Occipital lobe (tissue), 3 donors: ENCODE measurements at places on chromosomes 3 and 15.

GRCh38 chr15:100118546-100118945, 223.2 kb downstream of the ADAMTS17 start:
- no peak for DNase-seq

- no peak for DNase-seq
Observed at GRCh38 chr3:5020242-5020722, 41.0 kb downstream of the BHLHE40 start.

DNA sequence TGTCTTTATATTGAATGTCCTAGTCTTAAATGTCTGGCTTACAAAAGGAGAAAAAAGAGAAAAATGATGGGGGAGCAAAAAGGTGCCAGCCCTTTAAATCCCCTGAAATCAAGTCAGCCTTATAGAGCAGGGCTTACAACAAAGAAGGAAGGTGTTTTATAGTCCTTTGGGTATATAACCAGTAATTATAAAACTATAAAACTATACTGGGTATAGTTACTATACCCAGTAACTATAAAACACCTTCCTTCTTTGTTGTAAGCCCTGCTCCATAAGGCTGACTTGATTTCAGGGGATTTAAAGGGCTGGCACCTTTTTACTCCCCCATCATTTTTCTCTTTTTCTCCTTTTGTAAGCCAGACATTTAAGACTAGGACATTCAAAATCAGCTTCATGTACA, 598.0 kb upstream of the SEMA6D start:
- DNase-seq, result no peak

GRCh38 chr3:178714925-178715832, 178.9 kb downstream of the KCNMB2 start:
- DNase-seq, result no peak

- DNase-seq, result no peak
Observed at GRCh38 chr3:194836661-194837060, 151.0 kb downstream of the FAM43A start.

DNA sequence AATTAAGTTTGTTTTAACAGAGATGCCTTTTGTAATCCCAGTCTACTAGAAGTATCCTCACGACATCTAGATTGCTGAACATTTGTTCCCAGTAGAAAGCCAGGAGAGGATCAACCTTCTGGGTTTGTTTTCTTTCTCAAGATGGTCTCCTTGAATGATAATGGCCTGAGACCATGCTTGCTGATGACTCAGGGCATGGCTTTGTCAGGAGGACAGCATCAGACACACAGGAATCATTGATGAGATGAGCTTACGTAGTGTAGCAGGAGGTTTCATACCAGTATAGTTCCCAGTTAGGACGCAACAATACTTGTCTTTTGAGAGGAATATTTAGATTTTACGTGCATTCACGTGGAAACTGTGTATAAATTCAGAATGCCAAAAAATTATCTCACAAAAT, 38.6 kb downstream of the ATP1B3 start:
- no peak for DNase-seq

DNA sequence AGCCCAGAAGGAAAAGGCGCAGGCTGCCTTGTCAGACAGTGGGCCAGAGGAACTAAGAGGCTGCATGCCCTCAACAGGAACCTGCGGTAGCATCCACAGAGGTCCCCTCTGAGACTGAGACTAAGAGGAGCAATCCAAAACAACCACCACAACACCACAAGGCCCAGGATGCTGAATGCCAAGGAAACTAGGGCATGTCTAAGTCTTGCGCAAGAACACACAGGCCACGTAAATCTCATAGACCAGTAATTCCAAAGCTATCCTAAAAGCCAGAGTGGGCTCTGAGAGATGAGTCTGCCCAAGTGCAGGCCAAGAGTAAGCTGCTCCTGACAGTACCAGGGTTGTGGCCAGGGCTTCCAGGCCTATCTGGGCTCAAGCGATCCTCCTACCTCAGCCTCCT, 12.9 kb downstream of the MON1A start:
- DNase-seq, result no peak

GRCh38 chr3:17094551-17094950, 209.8 kb downstream of the PLCL2 start:
- no peak for DNase-seq

DNA sequence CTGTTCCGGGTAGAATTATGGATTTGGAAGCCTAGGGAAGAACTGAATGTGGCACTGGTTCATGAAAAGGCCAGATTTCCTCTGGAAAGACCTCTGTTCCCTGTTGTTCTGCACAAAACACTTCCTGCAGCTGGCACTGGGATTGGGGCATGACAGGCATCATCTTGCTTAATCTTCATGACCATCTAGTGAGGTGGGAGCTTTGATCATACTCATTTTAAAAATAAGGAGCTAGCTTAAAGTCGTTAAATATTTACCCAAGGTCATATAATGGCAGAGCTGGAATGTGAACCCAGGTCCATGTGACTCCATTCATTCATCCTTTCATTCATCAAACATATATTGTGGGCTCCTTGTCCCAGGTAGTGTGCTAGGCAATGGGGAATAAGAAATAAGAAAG, 40.4 kb downstream of the EBLN2 start:
- no peak for DNase-seq

GRCh38 chr15:23564821-23565394, 566 bp upstream of the MKRN3 start:
- no peak for DNase-seq

DNA sequence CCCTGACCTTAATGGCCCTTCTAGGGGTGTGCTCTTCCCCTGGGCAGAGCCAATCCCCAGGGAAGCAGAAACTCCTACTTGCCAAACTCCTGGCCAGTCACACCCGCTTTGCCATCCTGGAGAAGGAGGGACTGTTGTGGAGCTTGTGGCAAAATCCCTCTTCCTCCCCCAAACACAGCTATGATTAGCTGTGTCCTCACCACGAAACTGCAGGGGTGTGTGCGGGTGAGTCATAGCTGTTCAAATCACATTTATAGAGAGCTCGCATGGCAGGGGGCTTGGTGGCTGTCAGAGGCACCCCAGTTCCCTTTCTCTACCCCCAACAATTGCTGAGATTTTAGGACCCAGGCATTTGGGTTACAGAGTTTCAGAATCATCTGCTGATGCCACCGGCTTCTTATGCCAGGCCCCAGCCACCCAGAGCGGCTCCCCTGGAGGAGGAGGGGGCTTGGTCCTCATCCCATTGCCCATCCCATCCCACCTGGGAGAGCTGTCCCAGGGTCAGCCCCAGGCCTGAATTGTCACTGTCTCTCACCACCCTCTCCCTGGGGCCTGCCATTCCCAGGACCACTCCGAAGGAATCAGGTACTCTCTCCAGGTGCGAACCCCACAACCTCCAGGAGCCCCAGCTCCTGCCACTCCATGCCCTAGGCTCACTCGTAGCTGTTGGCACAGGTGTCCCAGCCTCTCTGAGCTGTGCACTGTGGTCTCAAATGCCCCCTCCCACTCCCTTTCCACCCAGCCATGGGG, 28.8 kb upstream of the MAGEF1 start:
- peak; percentile 57 for DNase-seq

DNA sequence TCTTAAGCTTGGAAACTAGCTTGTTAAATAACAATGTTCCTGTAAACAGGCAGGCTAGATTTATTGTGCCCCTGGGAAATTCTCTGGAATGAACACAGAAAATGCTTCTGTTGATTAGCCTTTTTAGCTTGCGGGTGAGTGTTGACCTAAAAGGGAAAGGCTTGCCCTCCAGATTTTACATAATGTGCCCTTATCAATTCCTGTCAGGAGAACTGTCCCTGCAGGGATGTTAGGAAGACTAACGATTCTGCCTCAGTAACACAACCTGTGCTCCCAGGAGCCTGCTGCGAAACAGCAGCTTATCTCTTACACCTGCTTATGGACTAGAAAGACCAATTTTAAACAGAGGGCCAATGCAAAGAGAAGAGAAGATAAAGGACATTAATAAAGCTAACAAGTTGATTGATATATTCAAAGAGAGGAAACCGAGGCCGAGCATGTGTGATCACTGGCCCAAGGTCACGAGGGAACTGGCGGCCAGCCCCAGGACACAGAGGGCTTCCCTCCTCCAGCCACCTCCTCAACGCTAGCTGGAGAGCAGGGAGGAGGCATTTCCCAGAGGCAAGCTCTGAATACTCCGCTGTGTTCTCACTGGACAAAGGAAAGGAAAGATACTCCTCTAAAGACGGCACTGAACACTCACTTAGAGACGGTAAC, 48.4 kb upstream of the TJP1 start:
- no peak for DNase-seq

DNA sequence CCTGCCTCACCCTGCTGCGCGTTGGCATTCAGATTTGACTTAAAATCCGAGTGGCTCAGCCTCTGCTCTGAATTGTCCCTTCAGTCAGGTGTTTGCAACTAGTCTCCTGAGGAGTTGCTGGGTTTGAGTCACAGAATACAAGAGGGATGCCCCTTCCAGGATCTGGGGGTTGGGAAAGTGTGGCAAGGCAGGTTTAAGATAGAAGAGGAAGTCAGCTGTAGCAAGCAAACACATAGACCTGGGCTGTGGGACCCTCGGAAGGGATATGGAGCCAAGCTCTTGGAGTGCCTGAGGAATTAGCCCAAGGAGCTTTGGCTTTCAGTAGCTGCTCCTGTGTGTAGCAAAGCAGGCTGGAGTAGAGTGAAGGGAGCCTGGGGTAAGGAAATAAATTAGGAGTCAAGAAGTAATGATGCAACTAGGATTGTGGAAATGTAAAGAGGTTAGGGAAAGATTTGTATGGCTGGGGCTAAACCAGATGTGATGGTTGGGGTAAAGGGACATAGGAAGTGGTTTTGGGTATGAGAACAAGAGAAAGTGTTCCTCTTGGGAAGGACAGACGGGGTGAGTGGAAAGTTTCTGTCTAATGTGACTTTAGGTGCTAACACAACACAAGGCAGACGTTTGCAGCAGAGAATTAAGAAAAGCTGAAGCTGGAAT, 41.2 kb downstream of the RAB7A start:
- no peak for DNase-seq

GRCh38 chr15:40693904-40694687, 878 bp upstream of the RAD51 start:
- no peak for DNase-seq

- DNase-seq, result no peak
Observed at GRCh38 chr3:44055951-44056350, 185.7 kb upstream of the TOPAZ1 start.

DNA sequence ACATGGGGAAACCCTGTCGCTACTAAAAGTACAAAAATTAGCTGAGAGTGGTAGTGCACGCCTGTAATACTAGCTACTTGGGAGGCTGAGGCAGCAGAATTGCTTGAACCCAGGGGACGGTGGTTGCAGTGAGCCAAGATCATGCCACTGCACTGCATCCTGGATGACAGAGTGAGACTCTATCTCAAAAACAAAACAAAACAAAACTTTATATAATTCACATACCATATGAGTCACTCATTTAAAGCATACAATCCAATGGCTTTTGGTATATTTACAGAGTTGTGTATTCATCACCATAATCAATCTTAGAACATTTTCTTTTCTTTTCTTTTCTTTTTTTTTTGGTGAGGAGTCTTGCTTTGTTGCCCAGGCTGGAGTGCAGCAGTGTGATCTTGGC, 8.7 kb downstream of the PXK start:
- no peak for DNase-seq

DNA sequence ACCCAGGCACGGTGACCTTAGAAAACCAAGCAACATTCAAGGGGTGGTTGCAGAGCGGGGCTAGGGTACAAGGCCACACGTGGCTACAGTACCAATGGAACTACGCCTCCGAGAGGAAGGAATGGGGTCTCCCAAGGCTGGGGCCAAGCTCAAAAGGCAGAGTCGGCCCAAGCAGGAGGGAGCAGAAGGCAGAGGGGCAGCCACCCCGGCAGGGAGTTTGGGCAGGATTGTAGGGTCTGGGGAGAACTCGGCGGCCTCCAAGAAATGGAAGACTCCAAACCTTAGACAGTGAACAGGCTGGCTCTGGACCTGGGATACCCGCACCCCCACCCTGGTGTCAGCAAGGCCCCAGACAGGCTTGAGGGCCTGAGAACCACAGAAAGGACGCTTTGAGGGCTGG, 28.7 kb downstream of the ATRIP start:
- no peak for DNase-seq

GRCh38 chr3:133123636-133124035, 85.4 kb downstream of the TMEM108 start:
- no peak for DNase-seq

GRCh38 chr15:95698230-95698629, 632.3 kb upstream of the NR2F2 start:
- no peak for DNase-seq

DNA sequence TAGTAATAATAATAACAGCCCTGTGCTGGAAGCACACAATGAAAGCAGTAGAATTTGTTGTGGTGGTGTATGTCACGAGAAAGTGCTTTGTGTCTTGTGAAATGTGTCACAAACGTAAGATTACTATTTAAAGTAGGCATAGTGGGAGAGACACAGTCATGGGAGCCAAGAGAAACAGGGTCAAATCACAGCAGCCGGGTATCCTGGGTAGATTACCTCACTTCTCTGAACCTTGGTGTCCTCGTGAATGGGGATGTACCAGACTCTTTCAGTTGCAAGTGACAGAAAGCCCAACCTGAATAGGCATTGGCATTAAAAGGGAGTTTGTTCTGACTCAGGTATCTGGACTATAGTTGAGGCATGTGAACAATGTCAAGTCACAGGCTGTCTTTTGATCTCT, 29.1 kb upstream of the SRGAP3 start:
- DNase-seq, result no peak

DNA sequence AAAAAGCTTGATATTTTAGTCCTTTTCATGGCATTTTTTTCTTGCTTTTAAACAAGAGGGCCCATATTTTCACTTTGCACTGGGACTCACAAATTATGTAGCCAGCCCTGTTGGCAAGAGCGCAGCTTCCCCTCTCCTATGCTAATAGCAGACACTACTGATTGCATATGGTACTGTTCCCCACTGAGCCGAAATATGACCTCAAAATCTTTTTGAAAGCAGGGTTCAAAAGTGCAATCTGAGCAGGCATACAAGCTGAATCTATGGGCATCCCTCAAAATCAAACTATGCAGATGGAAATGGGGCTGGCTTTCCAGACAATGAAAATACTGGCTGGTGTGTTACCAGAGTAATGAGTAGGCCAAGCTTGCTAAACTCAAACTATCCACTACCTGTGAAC, 225.2 kb upstream of the SETMAR start:
- DNase-seq, result no peak

DNA sequence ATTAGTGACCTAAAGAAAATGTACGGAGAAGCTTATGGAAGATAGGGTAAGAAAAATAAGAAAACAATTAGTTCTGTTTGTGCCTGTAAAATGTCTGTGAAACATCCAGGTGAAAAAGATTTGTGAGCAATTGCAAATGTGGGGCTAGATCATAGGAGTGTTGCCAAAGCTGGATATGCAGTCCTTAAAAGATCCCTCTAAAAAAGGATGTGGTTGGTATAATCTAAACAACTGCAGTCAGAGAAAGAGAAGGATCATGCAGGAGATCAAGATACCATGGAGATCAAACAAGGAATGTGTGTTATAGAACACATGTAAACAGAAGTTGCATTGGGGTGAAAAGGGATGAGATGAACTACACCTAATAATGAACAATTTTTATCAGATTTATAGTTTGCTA, 116.8 kb downstream of the ALCAM start:
- no peak for DNase-seq

DNA sequence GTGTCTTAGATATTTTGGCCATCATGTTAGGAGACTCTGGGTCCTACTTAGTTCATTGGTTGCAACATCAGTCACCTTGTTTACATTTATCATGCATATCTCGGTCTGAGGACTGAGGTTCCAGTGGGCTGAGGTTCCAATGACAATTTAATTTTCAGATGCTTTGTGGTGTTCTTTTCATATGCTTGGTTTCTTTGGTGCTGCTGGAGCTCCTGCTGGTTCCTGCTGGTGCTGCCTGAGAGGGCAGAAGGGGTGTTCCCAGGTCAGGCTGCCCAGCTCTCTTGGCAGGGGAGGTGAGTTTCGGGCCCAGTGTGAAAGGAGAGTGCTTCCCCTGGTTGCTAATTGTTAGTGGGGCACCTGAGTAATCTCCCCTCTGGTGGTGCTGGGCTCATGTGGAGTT, 6.9 kb upstream of the KLHL40 start:
- DNase-seq, result no peak
